Cerebellar nuclear complex (tissue), 1 donor: ENCODE measurements at places on chromosomes 6 and 20.

DNA sequence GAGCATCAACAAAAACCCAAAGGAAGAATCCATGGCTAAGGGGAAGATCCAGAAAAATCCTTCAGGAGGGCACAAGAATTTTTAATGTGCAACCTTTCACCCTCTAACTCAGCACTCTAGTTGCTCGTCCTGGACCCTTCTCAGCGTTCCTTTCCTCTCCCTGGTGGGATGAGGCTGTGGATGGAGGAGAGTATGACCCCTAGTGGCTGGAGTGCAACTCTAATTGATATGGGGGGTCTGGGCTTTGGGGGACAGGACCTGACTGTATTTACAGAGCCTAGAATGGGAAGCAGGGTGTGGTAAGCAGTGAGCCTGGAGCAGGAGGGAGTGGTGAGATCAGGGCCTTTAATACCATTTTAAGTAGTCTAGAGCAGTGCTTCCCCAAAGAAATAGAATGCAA lies 83.9 kb upstream of the CEP85L start:
- no peak for DNase-seq

DNA sequence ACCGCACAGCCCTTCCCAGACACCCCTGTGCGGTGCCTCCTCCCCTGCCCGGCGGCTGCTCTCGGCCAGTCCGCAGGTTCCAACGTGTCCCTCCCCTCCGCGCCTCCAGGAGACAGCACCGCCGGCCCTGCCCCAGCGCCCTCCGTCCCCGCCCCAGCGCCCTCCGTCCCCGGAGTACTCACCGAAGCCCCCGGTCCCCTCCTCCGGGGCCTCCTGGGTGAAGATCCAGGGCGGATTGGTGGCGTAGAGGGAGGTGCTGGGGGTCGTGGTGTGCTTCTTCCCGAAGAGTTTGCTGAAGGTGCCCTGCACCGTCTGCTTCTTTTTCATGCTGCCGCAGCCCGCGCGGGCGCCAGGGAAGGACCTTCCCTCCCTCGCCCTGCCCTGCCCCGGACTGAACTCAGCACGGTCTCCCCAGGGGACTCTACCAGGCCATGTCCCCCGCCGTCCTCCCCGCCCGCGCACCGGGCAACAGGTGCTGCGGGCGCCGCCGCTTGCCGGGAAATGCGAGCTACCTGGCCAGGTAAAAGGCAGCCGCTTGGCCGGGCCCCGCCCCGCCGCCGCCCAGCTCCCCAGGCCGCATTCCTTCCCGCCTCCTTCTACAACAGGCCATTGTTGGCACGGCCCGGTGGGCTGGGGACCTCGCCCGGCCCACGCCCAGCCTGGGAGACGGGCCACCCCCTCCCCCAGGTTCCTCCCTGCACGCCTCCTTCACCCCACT lies at the start of gene C6orf132:
Gene C6orf132 (minus strand): TSS at position 503 of the 718 bp plus-strand sequence. CDS start 176 bp downstream, at position 327.
- DNase-seq, result no peak

DNA sequence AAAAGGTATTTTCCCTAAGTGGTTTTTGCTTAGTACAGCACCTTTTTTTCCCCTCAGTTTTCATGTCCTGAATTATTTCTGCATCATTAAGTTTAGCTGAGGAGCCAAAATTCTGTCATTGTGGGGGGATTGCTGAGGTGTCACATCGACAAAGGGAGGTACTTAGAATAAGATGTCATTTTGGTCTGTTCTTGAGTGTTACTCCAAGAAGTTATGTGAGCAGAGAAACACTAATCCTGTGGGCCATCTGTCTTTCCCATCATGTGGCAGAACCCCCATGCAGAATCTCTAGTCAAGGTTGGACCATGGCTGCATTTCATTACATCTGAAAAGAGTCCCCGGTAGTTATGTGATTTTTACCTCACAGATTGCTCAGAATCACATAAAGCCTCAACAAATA lies 167.8 kb upstream of the CENPW start:
- no peak for DNase-seq

DNA sequence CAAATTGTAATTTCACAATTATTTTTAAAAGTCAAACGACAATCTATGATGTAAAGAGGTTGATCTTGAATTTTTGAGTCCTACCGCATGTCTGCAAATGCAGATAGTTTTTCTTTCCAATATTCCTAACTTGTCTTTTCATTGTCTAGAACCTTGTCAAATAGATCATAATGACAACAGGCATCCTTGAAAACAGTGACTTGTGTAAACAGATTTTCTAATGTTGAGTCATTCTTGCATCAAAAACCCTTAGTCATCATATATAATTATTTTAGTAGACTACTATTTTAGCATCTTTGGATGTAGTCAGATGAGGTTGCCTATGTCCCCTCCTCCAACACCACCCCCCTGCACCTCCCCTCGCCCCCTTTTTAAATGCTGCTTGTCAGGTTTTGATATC lies 43.8 kb downstream of the BMP6 start:
- DNase-seq, result no peak

DNA sequence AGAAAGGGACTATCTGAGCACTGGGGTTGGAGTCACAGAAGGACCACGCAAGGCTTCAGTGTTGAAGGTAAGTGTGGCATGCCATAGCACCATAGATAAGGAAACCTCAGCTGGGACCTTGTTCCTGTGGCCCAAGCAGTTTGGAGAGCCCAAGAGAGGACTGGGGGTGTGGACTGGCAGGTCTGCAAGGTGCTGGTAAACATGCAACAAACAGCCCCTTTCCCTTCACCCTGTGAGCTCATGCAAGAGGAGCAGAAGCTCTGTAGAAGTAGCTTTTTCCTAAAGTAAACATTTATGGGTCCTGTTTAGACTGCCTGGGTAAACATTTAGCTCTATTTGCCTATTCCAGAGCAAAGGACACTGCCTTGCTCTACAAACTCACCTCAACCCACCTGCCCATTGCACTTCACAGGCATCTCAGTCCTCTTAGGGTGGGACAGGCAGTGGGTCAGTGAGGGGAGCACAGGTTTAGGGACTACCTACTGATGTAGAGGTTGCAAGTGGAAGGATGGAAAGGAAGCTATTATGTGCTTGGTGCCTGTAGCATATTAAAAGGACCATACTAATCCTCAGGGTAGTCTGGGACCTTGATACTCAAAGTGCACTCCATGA lies 12.0 kb downstream of the ZSCAN31 start:
- no peak for DNase-seq

DNA sequence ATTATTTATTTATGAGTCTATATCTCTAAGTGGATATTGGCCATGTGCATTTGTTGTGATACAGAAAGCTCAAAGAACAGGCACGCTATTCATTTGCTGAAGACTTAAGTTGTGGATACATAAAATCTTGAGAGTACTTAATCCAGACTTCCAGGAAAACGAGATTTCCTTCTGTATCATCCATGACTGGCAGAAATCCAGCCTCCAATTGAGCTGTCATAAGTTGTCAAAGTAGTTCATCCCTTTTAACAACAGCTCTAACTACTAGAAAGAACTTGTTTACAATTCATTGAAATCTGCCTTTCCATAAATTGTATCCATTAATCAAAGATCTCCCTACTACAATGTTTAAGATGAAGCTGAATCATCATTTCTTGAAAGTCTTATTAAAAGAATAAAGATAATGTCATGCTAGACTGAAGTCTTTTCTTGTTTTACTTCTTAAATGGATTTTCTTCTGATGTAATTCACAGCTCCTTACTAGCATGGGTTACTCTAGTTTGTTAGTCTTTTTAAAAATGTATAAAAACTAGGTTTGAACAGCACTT lies 447.3 kb upstream of the CITED2 start:
- DNase-seq, result no peak

- DNase-seq, result no peak
Measured at GRCh38 chr6:35669451-35670045, 19.2 kb downstream of the FKBP5 start.

DNA sequence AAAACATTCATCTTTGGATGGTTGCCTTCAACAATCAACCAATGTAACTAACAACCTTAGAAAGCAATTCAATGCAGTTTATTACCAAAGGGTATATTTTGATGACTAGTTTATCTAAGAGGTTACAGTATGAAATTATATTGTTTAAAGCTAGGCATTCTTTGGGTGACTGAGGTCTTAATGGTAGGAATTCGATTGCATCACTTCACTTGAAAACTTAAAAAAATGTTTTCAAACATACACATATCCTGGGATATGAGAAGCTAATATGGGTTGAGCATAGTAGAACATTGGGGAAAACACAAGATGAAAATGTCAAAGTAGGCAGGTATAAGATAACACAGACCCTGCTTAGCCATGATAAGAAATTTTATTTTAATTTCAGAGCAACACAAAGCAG lies 144.6 kb upstream of the BMP5 start:
- DNase-seq, result no peak

DNA sequence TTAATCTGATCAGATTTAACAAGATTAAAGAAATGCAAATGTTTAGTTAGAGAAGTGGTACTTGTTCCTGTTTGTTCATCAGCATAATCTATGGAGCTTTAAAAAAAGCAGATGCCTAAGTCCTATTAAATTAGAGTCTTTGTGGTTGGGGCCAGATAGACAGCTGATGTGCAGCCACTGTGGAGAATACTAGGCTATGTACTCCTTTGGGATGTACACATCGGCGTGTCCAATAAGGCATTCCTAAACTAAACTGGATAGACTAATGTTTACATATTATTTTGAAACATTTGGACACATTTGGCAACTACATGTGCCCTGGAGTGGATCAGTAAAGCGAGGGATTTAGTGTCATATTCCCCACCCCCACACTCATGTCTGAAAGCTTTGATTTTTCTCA lies 459.5 kb downstream of the LMBRD1 start:
- DNase-seq, result no peak

GRCh38 chr6:169558774-169559441 lies 142.9 kb downstream of the WDR27 start:
- DNase-seq, result no peak

DNA sequence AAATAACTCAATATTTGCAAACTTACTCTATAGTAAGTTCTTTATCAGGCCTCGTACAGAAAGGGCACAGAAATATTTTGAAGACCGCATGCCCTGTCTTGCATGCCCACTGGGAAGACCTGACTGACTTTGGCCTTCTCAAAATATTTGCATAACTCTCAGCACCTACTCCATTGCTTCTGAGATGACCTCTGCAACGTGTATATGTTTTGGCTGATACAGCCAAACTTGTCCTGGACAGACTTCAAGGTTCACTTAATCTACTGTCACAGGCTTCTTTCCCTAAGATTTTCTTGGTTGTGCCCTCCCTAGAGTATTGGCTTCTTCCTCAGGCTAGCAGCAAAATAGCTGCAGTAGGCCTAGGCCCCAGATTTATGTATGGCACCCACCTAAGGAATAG lies 21.5 kb upstream of the SERINC3 start:
- DNase-seq, result no peak

- DNase-seq, result no peak
Measured at GRCh38 chr6:44454198-44454597, 66.7 kb downstream of the CDC5L start.

- DNase-seq, result no peak
Measured at GRCh38 chr20:33407796-33408195, 6.5 kb upstream of the CDK5RAP1 start.

GRCh38 chr6:53439556-53439955 lies 90.8 kb upstream of the ELOVL5 start:
- DNase-seq, result no peak

DNA sequence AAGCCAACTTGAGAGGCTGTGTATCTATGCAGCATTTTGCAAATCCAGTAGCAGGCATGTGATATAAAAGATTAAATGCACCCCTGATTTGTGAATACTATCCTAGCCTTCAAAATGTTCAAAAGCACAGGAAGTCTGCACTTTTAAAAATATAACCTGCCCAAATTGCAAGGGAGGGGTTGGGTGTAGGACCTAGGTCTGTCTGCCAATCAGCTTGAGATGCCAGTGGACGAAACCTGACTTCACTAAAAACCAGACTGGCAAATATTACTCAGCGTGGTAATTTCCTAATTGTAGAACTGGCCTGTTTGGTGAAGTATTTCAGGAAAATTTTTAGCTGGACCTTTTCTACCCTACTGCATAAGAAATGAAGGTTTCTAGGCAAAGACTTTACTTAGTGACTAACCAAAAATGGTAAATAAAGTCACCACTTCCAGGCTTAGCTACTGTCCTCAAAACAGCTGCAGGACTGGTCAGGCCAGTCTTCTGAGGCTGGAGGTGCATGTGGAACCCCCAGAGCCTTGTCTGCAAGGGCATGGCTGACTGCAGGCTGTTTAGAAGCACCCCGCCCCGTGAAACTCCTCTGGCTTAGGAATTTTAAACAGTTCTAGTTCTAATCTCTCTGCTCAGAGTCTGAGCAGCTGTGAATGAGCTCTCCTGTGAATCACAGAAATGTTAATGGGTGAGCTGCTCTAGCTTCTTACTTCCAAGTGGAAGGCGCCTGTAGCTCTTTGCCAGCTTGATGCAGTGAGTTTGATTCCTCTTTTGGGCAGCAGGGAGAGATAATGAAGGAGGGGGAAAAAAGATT lies 104.4 kb upstream of the ESR1 start:
- DNase-seq, result no peak

DNA sequence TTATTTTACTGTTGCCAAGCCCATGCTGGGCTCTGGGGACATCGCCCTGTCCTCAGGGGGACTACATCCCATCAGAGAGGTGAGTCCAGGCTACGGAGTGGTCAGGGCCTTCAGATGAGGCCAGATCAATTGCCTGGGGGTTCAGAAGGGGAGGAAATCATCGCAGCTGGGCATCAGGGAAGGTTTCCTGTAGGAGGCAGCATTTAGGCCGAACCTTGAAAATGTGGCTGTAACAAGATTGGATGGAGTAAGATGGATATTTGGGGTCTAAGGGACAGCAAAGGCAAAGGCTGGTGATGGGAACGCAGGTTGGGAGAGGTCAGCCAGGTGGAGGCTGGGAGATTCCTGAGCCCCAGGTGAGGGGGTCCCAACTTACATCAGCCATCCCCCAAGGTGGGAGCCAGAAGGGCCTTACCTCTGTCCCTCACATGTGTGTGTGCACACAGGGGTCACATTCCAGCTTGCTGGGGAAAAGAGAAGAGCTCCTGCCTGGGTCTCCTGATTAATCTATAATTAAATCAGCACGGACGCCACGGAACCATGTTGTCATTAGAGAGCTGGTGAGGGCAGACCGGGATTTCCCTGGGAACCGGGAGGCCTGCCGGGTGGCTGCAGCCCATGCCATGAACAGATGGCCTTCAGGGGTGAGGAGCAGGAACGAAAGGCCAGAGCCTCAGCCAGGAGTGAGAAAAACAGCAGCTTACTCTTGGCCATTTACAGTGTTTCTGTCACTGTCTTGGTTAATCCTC lies 30.5 kb upstream of the DLGAP4 start:
- DNase-seq, result no peak

- DNase-seq, result no peak
Measured at GRCh38 chr6:85461798-85462170, 11.9 kb downstream of the NT5E start.

DNA sequence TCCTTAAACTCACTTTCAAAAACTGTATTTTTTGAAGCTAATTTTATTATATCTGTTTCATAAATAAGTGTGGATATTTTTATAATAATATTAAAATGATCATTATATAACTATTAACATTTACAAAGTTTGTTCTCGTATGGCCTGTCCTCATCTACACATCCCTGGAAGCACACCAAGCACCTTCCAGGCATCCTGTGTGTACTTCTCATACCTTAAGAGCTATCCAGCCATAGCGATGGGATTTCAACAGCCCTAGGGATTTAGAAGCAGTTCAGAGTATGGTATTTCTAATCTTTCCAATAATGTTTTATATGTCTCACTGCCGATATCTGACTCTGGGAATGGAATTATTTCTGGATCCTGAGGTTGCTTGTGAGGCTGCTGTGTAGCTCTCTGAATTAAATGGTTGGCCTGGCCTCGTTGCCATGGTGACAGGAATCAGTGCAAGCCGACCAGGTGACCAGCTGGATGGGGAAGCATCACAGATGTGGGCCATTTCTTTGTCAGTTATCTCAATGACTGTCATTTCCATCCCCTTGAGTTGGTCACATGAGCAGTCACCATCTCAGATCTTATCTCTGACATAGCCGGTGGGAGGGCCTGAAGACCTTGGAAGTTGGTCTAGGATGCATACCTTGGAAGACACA lies 265.2 kb upstream of the RIN2 start:
- DNase-seq, result no peak
